Body of pancreas (tissue), 4 donors: ENCODE measurements at places on chromosomes 3 and 15. TPM values are rescaled to one million over a fixed set of nuclear protein-coding genes. Genes with fewer than 3 reads are reported as not detected.

The B3GALNT1 gene
- 7.0 TPM for total RNA-seq

The PRRT3 gene
- total RNA-seq = 3.9 TPM

The CACNA2D3 gene
- not detected for total RNA-seq

The P3H2 gene
- total RNA-seq = 35.5 TPM

GRCh38 chr3:107264888-107265287, 112.4 kb upstream of the CCDC54 start:
- peak; percentile 30 for DNase-seq

GRCh38 chr3:172034786-172035685, 4.3 kb upstream of the FNDC3B start:
- peak; percentile 51 for DNase-seq

- DNase-seq = no peak
These were observed 2.3 kb upstream of the GFM1 start for GRCh38 chr3:158642005-158642404.
